ENCODE measurements at places on chromosomes 13 and 19. TPM values are rescaled to one million over a fixed set of nuclear protein-coding genes. Genes with fewer than 3 reads are reported as not detected.

IRGQ gene
- total RNA-seq, result 28.3 TPM

GAPDHS gene
- not detected for total RNA-seq

TINCR gene
- total RNA-seq, result not detected

CRX gene
- not detected for total RNA-seq

PLPPR3 gene
- total RNA-seq, result 0.38 TPM

ADGRE1 gene
- not detected for total RNA-seq

FRY gene
- total RNA-seq, result 95.8 TPM

ZNF83 gene
- 23.9 TPM for total RNA-seq

FCGBP gene
- under 0.01 TPM for total RNA-seq

SKA3 gene
- 3.9 TPM for total RNA-seq

LILRB5 gene
- not detected for total RNA-seq

ADAMTSL5 gene
- not detected for total RNA-seq

SGCG gene
- total RNA-seq, result not detected

ZNF415 gene
- total RNA-seq, result 1.8 TPM

NANOS3 gene
- total RNA-seq, result not detected

WDR62 gene
- 2.7 TPM for total RNA-seq

SAMD1 gene
- total RNA-seq, result 7.8 TPM

PINLYP gene
- 4.5 TPM for total RNA-seq

ABCC4 gene
- 5.4 TPM for total RNA-seq

AMH gene
- 0.64 TPM for total RNA-seq

ZNF285 gene
- 1.8 TPM for total RNA-seq

NECTIN2 gene
- total RNA-seq, result 75.6 TPM

CDX2 gene
- not detected for total RNA-seq

FLT3 gene
- total RNA-seq, result not detected

CFAP97D2 gene
- not detected for total RNA-seq

RFC3 gene
- total RNA-seq, result 8.5 TPM

CELF5 gene
- not detected for total RNA-seq

GRIK5 gene
- not detected for total RNA-seq

TMEM86B gene
- 0.89 TPM for total RNA-seq

ZNF773 gene
- total RNA-seq, result 12.1 TPM

CPAMD8 gene
- total RNA-seq, result 2.4 TPM

KCNN1 gene
- 0.25 TPM for total RNA-seq

SYNGR4 gene
- total RNA-seq, result not detected

LILRA5 gene
- not detected for total RNA-seq

PRR19 gene
- total RNA-seq, result 0.13 TPM

KCNN4 gene
- total RNA-seq, result 0.51 TPM

PDE4A gene
- total RNA-seq, result 1.3 TPM

C1QTNF9B gene
- total RNA-seq, result not detected

YJEFN3 gene
- total RNA-seq, result 0.25 TPM

FPR1 gene
- total RNA-seq, result not detected

AKAP8L gene
- 33.0 TPM for total RNA-seq

GARIN5A gene
- 0.13 TPM for total RNA-seq

PLEKHF1 gene
- 4.8 TPM for total RNA-seq

TMEM272 gene
- not detected for total RNA-seq

FCAR gene
- total RNA-seq, result not detected

FUT1 gene
- total RNA-seq, result 7.7 TPM

LGALS4 gene
- not detected for total RNA-seq

SF3A2 gene
- 57.9 TPM for total RNA-seq

ZNF345 gene
- total RNA-seq, result 5.1 TPM

CEACAM6 gene
- not detected for total RNA-seq

ZNF132 gene
- total RNA-seq, result 6.2 TPM

CPB2 gene
- total RNA-seq, result not detected

C19orf85 gene
- total RNA-seq, result not detected

ZSWIM9 gene
- total RNA-seq, result 3.3 TPM

CABP5 gene
- not detected for total RNA-seq

ZNF20 gene
- total RNA-seq, result 2.8 TPM

WTIP gene
- total RNA-seq, result 24.0 TPM

Data from dermis microvascular lymphatic vessel endothelial cell (primary cell).